NCI-H748 treated with DMSO at 0.1 percent for 48 hours (cell line): ENCODE measurements at places on chromosomes 1 and 21.

DNA sequence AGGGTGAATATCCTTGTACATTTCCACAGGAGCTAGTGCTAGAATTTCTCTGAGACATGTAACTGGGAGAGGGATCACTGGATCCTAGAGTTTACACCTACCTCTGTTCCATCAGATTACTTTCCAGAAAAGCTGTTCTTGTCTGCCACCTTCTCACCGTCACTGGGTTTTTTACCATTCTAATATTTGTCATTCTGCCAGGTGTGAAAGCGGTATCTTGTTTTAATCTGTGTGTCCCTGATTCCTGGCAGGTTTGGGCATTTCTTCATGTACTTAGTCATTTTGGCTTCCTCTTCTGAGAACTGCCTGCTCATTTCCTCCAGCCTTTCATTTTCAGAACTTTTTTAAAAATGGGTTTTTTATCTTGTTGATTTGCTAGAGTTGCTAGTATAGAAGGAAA, 5.1 kb downstream of the PMF1 start:
- no peak for DNase-seq

DNA sequence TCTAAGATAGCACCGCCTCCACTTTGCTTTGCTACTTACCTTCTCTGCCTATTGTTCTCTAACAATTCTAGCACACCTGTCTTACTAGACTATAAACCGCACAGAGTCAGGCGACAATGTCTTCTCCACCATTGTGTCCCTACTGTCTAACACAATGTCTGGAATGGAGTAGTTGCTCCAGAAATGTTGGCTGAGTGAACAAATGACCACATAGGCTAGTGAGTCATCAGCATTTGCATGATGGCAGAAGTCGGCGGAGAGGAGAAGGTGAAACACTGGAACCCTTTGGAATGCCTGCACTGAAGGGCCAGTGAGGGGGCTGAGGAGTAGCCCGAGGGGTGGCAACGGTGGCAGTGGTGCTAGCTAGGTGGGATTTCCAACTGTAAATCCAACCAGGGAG, 14.0 kb upstream of the PABPC4 start:
- no peak for DNase-seq

DNA sequence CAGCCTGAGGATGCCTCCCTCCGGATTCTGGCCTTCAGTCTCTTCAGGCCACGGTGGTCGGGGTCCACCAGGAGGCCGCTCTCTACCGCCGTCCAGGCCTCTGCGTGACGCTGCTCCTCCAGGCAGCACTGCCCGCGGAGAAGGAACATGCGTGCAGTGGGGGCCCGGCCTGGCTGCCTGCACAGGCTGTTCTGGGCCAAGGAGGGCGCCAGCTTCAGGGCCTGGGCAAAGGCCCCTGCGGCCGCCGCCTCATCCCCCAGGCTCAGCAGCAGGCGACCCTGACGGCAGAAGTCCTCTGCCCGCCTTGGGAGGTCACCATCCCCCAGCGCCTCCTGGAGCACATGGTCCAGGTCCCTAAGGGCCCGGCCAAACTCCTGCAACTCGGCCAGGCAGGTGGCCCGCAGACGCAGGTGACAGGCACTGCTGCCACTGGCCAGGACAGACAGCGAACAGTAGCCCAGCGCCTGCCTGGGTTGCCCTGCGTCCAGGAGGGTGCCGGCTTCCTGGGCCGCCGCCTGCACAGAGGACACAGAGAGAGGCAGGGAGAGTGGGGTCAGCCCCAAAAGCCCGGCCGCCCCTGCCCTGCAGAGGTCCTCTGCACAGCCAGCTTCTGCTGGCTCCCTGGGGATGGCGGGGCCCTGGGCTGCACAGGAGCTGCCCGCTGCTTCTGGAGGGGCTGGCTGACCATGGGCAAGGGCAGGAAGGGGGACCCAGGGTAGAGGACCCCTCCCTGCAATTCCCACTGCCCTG, 8.7 kb upstream of the MMEL1 start:
- DNase-seq: no peak

- DNase-seq: no peak
Observed at GRCh38 chr1:94719926-94720793, 100.0 kb upstream of the SLC44A3 start.

- DNase-seq: peak; percentile 13
Observed at GRCh38 chr1:197633447-197634078, 141.7 kb downstream of the DENND1B start.

DNA sequence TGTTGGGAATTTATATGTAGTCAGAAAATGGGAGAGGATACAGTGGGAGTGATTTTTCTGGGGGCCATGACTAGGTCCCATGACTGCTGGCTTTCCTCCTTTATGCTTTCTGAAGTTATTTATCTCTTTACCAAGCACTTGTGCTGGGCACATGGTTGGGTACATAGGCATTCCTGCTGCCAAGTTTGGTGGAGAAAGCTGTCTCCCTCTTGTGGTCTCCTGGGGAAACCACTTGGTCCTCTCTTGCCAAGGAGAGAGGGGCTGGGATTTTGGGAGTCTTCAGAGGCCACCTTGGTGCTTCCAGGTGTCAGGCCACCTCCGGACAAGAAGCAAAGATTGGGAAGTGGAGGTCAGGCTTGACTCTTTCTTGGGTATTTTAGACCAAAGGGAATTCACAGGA, 120.2 kb upstream of the KCNE2 start:
- peak; percentile 13 for DNase-seq

- no peak for DNase-seq
Observed at GRCh38 chr21:29256126-29256910, 42.4 kb upstream of the BACH1 start.

DNA sequence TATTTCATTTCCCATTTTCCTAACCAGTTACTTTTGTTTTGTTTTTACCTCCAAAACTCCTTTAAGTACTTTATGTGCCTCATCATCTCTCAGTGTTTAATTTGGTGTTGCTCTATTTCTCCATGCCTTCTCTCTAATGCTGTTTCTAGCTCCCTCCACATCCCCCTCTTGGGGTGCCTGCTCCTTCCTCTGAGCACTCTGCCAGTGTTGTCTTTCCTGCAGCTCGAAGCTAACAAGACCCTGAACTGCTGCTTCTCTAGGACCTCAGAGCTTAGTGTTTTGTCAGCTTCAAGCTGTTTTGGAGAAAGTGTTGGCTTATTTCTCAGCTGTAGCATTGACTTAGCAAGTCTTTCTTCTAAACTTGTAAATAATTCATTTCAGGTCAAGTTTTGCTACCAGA, 290.6 kb downstream of the DPYD start:
- no peak for DNase-seq

DNA sequence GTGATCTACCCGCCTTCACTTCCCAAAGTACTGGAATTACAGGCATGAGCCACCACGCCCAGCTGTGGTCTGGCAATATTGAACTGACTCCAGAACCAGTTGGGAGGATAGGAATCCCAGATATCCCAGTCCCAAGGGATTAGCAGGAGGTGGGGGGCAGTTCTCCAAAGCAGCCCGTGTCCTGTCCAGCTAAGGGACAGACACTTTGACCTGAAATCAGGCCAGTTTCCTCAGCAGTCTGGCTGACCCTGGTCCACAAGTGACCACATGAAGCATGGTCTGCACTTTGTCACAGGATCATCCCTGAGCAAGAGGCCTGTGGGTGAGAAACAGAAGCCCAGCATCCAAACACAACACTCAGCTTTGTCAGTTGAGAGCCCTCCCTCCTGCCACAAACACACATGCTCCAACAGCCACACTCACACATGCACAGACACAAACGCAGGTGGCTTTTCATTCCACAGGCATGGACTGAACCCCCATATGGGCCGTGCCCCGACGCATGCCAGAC, 2.7 kb upstream of the FDPS start:
- DNase-seq: no peak

- DNase-seq: no peak
Observed at GRCh38 chr21:37412603-37413360, 46.2 kb downstream of the DYRK1A start.

DNA sequence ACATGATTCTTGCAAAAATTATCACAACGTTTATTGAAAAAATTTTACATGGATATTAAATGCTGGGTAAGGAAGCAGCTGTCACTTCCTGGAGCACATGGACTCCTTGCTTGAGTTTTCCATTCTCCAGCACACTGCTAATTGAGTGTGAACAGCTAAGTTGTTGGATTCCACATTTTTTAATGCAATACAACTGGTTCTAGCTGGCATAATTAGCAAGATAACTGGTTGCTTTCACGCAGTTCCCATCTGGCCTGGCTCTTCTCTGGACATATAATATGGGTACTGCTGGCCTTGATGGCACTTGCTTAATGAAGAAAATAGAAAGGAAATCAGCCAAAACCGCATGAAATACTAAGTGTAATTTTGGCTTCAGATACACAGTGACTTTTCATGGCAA, 26.6 kb downstream of the RGS21 start:
- no peak for DNase-seq

- DNase-seq: no peak
Observed at GRCh38 chr1:244844155-244845121, 9.0 kb downstream of the COX20 start.

GRCh38 chr1:106111044-106111443, 945.4 kb upstream of the PRMT6 start:
- no peak for DNase-seq

GRCh38 chr1:46086576-46086975, 45.9 kb downstream of the PIK3R3 start:
- no peak for DNase-seq

- no peak for DNase-seq
Observed at GRCh38 chr1:206962272-206962671, 8.0 kb downstream of the FCAMR start.

DNA sequence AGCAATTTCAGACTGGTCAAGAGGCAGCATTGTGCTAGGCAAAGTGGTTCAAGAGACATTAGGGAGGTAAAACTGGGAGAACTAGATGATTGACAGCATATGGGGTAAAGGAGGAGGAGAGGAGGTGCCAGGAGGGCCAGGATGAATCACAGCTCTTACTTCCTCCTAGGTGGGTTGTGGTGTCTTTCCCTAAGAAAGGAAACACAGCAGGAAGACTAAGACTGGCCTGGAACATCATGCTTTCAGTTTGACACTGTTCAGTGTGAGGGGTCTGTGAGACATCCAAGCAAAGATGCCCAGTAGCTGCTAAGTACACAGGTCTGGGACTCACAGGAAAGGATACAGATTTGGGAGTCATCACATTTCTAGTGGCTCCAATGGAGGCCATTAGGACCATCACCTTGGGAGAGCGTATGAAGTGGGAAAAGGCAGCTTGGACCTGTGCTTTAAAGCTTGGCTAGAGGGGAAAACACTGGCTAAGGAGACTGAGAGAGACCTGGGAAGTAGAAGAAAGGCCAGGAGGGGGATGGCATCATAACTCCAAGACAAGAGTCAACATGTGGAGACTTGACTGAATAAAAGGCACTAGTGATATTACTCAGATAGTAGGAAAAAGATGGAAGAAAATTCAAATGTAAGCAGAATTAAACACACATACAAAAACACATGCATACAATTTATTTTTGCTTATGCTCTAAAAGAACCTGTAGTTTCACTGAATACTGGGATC, 17.3 kb downstream of the CD58 start:
- DNase-seq: no peak

- DNase-seq: no peak
Observed at GRCh38 chr1:172883844-172884243, 166.9 kb downstream of the TNFSF18 start.

DNA sequence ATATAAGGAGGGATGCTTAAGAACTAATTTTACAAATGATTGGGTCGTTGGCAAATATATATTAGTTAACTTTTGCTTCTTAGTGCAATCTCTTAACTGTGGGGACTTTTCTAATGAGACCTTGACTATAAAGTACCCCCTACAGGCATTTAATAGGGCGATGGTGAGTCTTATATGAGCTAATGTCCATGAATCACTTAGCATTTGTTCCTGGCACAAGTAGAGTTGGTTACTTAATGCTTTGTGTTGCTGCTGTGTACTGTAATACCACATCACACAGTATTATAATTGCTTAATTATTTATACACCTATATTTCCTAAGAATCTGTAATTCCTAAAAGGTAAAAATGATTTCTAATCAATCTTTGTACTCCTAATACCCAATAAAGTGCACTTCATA, 25.3 kb upstream of the TMCO1 start:
- no peak for DNase-seq

- DNase-seq: peak; percentile 33
Observed at GRCh38 chr1:65265651-65266351, 43.5 kb upstream of the DNAJC6 start.

DNA sequence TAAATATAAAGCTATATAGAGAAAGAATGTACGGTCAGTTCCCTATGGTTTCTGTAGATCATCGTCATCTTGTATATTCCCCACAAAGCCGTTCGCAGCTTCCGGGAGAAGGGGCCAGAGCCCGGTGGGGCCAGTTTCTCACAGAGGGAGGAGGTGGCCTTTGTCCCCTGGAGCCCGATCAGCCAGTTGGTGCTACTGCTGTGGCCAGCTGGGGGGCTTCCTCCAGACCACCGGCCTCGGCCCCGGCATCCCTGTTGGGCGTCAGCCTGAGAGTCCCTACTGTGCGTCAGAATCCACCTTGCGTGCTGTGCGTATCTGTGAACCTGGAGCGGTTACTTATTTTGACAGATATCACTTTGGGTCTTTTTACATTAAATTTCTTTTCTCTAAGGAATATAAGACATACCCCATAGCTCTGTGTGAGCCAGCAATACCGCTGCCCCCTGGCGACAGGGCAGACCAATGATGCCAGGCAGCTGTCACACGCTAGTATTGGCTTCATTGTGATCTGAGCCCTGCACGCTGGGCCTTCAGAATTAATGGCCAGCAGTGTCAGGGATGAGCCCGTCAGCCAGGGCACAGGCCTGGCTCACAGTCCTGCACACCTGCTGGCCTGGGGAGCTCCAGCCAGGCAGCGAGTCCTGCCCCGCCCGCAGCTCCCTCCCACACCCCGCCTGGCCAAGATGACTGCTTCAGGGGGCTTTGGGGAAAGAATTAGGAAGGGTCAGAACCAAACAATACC, 145.9 kb downstream of the PGBD5 start:
- DNase-seq: no peak

DNA sequence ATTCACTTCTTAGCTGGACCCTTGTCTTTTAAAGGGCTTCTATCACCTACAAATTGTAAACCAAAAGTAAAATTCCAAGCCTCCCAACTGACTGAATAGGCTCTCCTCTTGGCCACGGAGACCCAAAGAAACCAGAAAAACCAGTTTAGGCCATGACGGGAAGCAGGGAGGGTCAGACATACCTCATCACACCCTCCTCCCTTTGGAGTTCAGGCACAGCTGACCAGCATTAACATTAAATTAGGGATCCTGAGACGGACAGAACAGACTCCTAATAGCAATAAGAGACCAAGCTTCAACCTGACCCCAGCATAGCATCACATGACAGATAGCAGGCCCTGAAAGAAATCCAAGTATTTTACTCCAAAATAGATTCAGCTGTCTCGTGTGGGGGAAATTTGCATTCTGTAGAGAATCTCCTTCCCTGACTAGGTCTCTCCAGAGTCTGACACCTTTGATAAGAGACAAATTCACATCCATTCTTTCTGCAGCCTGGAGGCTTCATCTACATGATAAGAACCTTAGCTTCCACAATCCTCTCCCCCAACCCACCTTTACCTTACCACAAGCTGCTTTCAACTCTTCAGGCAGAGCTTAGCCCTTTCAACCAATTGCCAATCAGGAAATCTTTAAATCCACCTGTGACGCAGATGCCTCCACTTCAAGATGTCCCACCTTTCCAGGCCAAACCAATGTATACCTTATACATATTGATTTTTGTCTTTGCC, 177.1 kb upstream of the RAB4A start:
- DNase-seq: peak; percentile 54

GRCh38 chr1:151128800-151129199, 17.6 kb downstream of the SEMA6C start:
- DNase-seq: no peak
